ENCODE measurements at places on chromosomes 7 and 10.

- no peak for DNase-seq
Measured at GRCh38 chr10:52217531-52217930, 96.5 kb upstream of the DKK1 start.

DNA sequence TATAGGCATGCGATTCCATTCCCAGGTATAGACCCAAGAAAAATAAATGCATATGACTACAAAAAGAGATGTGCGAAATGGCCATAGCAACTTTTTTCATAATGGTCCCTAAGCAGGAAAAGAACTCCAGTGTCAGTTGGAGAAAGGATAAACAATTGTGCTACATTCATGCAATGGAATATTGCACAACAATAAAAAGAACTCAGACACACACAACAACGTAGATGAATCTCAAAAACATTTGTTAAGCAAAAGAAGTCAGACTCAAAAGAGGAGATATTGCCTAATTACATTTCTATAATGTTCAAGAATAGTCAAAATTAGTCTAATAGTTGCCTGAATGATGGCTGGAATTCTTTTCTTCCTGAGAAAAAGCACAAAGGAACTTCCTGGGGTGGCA is 141.1 kb upstream of the GLI3 start:
- DNase-seq = no peak

- no peak for DNase-seq
Measured at GRCh38 chr7:149214020-149214720, 18.8 kb downstream of the ZNF282 start.

DNA sequence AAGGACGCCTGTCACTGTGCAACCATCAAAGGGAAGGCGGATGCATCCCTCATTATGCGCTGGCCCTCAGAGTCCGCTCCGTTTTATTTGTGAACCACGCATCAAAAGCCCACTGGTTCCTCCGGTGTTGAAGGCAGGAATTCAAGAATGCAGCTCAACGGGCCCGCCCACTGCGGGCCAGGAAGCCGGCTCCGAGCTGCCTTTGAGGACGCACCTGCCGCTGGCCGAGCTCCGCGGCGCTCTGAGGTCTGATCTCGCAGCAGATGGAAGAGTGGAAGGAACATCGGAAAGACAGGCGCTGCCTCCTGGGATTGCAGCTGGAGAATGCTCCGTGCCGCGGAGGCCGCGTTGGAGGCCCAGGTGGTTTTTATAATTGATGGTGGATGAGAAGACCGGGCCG is 56.9 kb upstream of the ADGRA1 start:
- DNase-seq = no peak

DNA sequence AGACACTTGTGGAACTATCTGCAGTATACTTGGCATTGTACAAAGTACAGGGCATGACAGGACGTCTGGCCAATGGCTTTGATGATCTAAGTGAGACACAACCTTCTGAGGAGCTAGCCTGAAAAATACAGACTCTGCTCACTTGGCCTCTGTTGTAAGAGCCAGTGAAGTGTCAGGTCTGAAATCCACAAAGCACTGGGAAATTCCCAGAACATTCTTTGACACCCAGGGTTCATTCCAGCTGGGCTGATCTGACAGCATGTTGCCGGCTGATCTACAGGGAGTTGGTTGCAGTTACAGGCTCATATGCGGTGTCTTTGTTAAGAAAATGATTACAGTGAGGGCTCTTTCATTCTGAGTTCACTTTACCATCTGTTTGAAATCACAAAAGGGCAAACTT is 354.6 kb downstream of the PHF14 start:
- no peak for DNase-seq
